Fibroblast of skin of scalp (primary cell): ENCODE measurements at places on chromosomes 11 and 22.
A peak's percentile ranks its signal among the peaks of the same experiment; 100 is the strongest.

GRCh38 chr11:6568191-6568918 lies 35.1 kb downstream of the RRP8 start:
- peak; percentile 83 for DNase-seq

DNA sequence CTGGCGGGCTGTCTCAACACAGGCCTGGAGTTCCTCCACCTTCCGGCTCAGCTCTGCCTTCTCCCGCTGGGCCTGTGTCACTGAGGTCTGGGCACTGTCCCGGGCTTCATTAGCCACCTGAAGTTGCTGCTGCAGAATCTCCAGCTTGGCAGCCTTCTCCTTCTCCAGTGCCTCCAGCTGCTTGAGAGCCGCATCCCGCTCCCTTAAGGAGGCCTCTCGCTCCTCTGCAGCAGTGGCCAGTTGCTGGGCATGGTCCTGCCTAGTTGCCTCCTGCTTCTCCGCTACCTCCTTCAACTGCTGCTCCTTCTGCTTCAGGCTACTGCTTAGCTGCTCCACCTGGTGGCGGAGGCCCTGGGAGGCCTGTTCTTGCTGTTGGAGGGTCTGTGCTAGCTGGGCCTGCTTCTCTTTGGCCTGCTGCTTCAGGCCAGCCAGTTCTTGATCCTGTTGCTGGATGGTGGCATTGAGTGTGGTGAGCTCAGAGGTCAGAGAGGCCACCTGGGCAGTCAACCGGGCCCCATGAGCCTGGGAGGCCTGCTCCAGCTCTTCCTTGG lies 16.9 kb downstream of the IL18BP start:
- DNase-seq, result peak; percentile 25

- no peak for DNase-seq
Observed at GRCh38 chr11:64490562-64491216, 100.3 kb upstream of the SLC22A12 start.

DNA sequence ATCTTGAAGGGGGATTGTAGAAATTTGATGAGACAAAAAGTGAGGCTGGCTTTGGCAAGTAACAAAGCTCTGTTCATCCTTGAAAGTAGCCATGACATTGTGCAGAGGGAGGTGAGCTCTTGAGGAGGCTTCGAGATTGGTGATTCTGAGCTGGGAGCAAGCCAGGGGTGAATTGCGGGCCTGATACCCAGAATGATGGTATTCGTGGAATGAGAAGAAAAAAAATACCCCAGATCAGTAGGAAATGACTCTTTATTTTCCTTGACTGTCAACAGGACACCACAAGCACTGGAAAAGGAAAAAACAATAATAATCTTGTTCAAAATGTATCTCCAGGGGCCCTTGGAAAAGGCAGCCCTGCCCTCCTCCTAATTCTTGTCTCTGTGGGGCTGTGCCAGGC lies 62.7 kb downstream of the TSPAN18 start:
- DNase-seq, result peak; percentile 75

DNA sequence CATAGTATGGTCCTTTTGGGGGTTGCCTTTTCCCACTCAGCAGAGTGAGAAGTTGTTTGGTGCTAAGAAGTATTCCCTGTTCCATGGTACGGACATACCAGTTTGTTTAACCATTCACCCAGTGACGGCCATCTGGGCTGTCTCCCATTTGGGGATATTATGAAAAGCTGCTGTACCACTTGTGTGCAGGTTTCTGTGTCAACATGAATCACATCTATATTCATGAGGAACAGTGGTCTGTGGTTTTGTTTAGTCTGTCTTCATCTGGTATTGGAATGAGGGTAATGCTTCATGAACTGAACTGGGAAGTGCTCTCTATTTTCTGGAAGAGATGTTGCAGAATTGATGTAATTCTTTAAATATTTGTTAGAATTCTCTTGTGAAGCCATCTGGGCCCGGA lies 89.5 kb downstream of the TRMU start:
- DNase-seq, result peak; percentile 87

- no peak for DNase-seq
Observed at GRCh38 chr11:114200351-114201133, 95.7 kb upstream of the NNMT start.

- DNase-seq, result peak; percentile 7
Observed at GRCh38 chr22:42114721-42115120, 15.9 kb downstream of the CYP2D6 start.

DNA sequence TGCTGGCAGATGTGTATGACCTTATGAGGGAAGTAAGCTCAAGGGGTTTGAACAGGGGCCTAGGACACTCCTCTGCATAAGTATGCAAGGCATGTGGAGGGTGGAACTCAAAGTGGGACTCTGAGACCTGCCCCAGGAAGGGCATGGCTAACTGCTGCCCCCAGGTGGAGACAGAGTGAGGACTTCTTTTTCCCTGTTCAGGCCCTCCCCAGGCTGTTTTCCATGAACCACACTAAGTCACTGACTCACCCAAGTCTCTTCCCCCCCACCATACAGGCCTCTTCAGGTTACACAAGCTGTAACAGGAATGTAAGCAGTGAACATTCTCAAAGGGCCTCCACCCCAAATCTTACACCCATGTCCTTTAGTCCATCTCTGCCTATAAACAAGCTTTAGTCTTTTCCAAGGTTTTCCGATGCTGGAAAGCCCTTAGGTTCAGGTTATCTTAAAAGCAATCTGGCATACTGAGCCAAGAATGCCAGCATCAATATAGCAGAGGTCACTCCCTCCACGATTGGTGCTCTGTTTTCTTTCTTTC lies 13.1 kb downstream of the EEF1G start:
- peak; percentile 98 for DNase-seq

DNA sequence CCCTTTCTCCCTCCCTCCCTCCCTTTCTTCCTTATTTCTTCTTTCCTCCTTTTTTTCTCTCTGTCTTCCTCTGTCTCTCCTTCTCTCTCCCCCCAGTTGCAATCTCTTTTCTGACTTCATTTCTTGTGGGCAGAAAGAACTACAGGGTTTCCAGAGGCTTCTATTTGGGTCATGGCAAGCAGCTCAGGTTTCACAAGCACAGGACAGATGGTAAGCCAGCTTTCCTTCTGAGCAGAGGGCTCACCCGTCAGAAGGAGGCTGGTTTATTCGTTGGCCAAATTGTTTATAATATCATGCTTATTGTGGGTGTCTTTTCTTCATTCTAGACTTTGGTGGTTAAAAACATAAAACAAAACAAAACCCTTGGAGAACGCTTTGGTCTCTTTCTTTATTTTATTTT lies 58.9 kb upstream of the CLMP start:
- DNase-seq, result no peak

DNA sequence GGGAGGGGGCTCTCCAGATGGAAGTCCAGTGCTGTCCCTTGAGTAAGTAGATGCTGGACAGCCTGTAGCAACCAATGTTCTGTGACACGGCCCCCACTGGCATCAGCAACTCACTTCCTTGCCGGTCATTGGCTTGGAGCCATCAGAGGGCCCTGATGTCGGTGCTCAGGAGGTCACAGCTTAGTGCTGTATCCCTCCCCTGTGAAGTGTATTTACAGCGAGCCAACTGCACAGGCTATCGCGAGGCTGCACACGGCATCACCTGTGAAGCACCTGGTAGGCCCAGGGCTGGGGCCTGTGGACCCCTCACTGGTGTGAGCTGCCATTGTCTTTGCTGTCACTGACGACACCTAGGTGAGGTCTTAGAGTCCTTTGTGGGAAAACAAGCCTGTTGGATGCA lies 13.4 kb upstream of the ACR start:
- no peak for DNase-seq

- no peak for DNase-seq
Observed at GRCh38 chr11:127993788-127994187, 593.6 kb downstream of the ETS1 start.

GRCh38 chr11:117669062-117669461 lies 128.0 kb downstream of the DSCAML1 start:
- no peak for DNase-seq

GRCh38 chr22:24156141-24156912 lies 25.0 kb upstream of the SUSD2 start:
- DNase-seq, result peak; percentile 46
